ENCODE measurements at places on chromosomes 16 and 17.

GRCh38 chr17:69884356-69884755, 190.7 kb upstream of the KCNJ16 start:
- no peak for DNase-seq

- DNase-seq, result no peak
Observed at GRCh38 chr16:66103211-66103610, 263.3 kb upstream of the CDH5 start.

GRCh38 chr16:57519796-57520360, 16.5 kb downstream of the CCDC102A start:
- DNase-seq, result peak; percentile 5

GRCh38 chr16:30053376-30054015, 12.1 kb upstream of the ALDOA start:
- no peak for DNase-seq

- no peak for DNase-seq
Observed at GRCh38 chr17:76582660-76583059, 3.0 kb downstream of the ST6GALNAC2 start.

Measured in NCI-H1930 (cell line).